ENCODE measurements at places on chromosomes 12 and 14.

GRCh38 chr14:94124582-94125377 lies 4.6 kb downstream of the IFI27L2 start:
- no peak for DNase-seq

DNA sequence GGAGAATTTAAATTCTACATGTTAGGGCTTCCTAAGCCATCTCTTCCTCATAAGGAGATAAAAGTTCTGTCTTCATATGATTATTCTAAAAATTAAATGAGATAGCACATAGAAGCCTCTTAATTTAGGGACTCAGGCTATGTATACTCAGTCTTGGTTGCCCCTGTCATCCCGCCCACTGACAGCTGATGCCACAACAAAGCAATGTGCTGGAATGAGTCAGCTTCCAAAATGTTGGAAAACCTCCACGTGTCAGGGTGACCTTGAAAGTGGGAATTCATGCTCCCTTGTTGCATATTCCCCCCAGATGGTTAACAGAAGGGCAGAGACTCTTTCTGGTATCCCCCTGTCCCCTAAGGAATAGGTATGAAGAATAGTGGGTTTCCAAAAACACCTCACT lies 238.0 kb upstream of the DDHD1 start:
- no peak for DNase-seq

DNA sequence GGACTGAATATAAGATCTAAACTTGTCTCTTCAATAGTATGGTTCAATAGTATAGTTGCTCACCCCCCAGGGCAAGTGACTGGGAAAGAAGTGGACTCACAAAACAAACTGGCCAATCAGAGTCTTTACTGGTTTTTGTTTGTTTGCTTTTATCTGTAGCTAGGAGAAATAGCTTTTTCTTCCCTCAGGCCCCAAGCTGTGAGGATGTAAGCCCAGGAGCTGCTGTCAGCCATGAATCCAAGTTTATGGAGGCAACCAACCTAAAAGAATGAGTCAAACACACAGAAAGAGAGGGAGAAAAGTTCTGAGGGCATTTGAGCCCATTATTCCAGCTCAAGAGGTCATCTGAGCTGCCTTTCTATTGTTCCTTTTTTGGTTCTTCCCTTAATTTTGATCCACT lies 375.3 kb downstream of the BCAT1 start:
- DNase-seq, result no peak

DNA sequence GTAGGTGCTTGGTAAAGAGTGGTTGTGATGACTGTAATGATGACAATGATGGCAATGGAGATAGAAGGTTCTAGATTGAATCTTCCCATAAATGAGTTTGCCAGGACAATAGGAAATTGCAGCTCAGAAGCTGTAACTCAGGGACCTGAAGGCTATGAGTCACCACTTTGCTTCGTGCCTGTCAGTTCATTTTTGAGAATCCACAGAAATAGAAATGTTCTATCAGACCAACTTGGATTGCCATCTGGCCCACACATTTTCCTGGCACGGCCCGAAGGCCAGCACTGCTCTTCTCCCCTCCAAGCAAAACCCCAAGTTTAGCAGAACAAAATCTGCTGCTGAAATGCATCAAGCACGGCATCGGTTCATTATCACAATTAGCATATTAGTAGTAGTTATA lies 1127.0 kb downstream of the BCL11B start:
- no peak for DNase-seq

DNA sequence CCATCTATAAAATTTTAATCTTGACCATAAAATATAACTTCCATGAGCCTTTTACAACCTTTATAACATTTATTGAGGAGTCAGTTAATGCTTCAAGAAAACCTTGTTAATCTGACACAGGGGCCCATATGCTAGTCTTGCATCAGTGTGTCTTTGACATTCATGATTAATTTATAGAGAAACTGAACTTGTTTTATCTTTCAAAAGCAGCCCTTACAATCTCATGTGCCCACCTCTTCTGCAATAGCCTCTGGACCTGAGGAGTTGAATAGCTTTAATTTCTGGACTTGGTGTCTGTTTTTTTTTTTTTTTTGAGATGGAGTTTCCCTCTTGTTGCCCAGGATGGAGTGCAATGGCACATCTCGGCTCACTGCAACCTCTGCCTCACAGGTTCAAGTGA lies 8.6 kb upstream of the LPCAT3 start:
- DNase-seq, result no peak

DNA sequence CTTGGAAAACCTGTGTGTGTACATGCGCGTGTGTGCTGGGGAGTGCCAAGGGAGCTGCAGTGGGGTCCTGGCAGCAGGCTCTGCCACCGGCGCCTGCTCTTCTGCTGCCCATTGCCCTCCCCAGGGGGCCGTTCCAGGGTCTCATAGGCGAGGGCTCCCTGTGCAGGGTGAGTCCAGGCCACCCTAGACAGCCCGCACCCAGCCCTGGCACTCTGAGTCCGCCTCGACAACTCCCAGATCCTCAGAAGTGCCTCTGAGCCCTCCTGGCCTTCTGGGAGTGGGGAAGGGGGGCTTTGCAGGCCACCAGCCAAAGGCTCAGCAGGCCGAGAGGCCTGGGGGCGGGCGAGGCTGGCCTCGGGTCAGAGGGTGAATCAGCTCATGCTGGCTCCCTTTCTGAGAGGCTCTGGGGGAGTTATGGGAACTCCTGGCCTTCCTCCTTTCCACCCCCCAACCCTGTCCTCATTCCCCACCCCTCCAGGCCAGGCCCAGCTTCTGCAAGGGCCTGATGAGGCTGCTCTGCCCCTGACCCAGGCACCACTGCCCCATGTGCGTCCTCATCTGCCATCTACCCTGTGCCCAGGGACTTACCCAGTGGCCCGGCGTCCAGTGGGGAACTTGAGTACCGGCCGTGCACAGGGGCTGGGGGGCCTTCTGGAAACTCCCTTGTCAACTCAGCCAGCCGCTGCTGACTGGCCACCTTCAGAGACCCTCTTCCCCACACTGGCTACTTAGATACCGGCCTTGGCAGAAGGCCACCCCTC lies 2.1 kb upstream of the TEDC1 start:
- DNase-seq, result no peak

DNA sequence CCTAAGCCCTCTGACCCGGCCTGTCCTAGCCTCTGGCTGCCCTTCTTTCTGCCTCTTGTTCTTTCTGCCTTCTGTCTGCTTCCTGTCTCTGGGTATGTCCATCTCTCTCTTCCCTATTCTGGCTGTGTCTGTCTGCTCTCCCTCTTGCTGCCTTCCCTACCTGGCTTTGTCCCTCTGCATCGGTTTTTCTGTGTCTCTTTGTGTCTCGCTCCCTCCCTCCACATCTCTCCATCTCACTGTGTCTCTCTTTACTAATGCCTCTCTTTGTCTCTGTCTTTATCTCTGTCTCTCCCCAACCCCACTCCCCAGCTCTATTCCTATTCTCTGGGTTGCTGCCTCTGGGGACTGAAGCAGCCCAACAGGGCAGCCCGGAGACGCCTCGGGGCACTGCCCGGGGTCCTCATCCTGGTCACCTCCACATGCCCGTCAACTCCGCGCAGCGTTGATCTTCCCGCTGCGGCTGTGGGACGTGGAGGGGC lies 10.1 kb downstream of the SHMT2 start:
- DNase-seq, result no peak

DNA sequence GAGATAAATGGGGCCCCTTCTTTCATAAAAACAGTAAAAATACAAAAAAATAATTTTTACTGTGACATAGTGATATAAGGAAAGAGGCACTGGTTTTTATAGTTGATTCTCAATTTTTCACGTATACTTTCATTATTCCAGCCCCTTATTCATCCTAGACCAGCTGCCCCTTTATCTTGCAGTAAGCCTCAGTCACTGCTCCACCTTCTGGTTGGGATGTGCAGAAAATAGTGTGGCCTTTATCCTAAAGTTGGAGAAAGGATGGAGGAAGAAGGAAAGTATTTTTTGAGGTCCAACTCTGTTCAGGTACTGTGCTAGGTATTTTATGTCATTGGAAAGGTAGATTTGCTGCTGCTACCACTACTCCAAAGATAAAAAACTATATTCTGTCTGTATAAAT lies 172.7 kb downstream of the ANO6 start:
- DNase-seq, result no peak

DNA sequence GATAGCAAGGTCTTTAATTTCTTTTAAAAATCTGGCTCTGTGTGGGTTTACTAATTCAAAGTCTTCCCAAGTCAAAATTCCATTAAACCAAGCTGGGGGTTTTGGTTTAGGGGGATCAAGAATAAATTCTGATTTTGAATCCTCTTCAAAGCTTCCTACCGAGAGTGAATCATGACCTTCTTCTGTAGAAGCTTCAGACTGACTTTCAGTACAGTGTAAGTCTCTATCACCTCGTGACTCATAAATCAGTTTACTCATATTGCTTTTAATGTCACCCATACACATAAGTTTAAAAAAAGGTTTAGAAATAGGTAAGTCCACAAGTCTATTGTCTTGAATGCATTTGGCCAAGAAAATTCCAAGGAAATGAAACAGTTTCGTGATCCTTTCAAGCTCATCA lies 80.6 kb upstream of the STRN3 start:
- no peak for DNase-seq

DNA sequence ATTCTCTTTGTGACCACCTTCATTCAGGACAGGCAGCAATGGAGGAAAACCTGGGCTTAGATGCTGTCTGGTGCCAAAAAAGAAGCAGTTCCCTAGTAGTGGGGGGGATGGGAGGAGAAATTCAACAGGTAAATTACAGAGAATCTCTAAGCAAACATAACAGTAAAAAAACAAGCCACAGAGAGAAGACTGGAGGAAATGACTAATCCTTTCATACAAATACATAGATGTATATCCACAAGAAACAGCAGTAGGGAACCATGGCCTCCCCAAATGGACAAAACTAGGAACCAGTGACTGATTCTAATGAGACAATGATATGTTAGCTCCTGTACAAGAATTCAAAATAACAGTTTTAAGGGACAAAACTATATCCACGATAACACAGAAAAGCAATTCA lies 513.0 kb downstream of the NAV3 start:
- DNase-seq, result no peak

- no peak for DNase-seq
Observed at GRCh38 chr14:23601845-23602180, 23.2 kb upstream of the JPH4 start.

GRCh38 chr14:53793790-53794505 lies 162.7 kb downstream of the BMP4 start:
- DNase-seq, result no peak

DNA sequence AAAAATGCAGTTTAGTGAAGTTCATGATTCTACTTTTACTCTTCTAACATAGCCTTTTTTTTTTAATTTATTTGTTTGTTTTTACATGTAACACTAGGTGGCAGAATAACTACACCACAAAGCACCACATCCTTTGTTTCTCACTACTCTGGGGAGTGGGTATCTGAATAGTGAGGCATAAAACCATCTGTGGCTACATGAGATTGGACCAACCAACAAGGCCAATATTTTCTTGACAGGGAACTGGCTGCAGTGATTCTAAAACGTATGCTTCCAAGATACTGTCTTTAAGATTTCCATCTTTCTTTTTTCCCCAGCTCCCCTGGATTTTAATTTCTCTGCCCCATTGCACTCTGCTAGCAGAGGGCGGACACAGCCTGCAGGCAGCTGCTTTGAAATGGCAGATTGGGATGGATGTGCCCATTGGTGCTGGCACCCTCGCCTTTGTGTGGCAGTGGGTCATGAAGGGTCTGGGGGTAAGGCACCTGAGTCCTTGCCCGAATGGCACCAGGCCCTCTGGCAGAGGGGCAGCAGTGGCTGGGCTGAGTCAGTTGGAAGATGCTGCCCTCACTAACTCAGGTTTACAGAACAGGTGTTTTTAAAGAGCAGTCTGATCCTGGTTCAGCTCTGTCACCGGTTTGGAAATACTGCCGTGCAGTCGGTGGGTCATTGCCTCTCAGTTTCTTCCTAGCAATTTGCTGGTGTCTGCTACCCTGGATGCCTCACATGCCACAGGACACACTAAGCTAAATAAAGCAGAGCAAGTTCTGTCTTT lies 429.1 kb downstream of the RAD51B start:
- DNase-seq, result no peak

DNA sequence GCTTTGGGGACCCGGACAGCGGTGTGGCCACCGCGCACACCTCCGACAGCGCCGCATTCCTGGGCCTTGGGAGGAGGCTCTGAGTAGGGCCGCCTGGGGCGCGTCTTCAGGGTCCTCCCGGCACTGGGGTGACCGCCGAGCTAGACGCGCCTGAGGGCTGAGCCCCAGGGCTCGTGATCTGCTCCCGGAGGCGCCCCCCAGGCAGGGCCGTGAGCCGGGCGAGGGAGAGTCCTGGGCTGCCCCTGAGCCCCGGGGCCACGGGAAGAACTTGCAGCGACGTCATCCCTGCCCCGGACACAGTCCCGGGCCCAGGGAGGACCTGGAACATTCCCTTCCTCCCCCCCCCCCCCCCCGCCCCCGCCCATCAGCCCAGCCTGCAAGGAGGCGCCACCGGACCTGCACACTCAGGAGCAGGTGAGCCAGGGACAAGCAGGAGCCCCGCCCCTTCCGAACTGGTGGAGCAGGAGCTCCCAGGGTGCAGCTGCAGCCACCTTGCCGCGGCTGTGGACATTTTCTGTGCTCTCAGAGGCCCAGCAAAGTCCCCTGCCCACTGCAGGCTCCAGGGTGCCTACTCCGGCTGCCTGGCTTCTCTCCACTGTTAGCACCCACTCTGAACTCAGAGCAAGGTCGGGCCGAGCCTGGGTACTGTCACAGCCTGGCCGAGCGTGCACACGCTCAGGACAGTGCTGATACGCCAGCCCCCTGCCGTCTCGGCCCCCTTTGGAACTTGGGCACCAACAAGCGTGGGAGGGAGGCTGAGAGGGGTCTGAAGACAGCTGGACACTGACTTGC lies 50.7 kb downstream of the A2M start:
- no peak for DNase-seq

- DNase-seq, result no peak
Observed at GRCh38 chr14:81450100-81450531, 50.0 kb upstream of the STON2 start.

GRCh38 chr14:63715360-63715759 lies 12.5 kb downstream of the SGPP1 start:
- DNase-seq, result no peak
